SIG-M5 (cell line): ENCODE measurements at places on chromosomes 12 and 14.

GRCh38 chr14:56494167-56494566 is 85.4 kb upstream of the TMEM260 start:
- DNase-seq: no peak

- DNase-seq: no peak
Measured at GRCh38 chr14:90671382-90672234, 144.6 kb downstream of the TTC7B start.

DNA sequence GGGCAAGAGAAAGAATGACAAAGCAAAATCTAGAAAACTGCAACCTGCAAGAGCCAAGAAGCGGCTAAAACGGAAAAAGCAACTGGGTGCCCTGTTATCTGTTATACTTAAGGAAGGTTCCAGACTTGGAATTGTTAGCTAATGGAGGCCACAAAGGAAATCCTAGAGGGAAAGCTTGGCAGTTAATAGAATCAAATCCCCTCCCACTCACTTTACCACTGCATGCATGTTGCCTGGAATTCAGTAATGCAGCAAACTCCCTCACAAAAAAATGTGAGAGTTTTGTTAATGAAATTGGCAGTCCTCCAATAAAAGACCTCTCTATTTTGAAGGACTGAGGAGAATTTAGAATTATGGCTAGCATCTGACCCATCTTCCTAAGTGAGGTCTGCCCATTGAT is 164.2 kb upstream of the SOX5 start:
- DNase-seq: no peak

DNA sequence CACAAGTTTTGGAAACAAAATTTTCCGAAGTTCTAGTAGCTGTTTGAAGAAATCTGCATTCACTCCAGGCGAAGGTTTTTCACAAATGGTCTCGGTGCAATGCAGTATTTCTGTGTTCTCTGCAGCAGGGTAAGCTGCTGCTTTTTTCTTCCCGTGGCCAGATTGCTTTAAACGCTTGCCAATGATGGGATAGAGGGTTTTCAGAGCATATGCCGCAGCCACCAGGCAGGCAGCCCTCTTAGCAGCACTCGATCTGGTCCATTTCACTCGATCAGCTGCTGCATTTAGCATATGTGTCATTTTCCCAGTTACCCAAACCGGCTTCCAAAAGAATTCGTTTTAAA is 315 bp downstream of the ABCD2 start:
- DNase-seq: no peak

GRCh38 chr14:101478096-101478495 is 83.2 kb upstream of the DIO3 start:
- no peak for DNase-seq

DNA sequence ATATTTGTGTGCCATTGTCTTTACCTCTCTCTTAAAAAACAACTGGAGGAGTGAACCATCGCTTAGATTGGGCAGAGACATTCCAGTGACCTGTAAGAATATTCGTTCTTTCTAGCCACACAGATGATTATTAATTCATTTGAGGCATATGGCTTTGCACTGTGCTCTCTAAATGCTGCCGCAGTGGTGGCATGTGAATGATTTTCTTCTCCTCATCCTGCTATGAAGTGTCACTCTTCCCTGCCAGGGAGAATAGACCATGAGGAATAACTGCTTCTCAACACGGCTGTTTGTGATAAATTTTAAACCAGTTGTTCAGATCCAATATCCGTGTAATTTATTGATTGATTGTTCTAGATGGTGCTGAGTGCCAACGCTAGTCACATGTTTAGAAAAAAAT is 225.3 kb downstream of the CNTN1 start:
- no peak for DNase-seq

DNA sequence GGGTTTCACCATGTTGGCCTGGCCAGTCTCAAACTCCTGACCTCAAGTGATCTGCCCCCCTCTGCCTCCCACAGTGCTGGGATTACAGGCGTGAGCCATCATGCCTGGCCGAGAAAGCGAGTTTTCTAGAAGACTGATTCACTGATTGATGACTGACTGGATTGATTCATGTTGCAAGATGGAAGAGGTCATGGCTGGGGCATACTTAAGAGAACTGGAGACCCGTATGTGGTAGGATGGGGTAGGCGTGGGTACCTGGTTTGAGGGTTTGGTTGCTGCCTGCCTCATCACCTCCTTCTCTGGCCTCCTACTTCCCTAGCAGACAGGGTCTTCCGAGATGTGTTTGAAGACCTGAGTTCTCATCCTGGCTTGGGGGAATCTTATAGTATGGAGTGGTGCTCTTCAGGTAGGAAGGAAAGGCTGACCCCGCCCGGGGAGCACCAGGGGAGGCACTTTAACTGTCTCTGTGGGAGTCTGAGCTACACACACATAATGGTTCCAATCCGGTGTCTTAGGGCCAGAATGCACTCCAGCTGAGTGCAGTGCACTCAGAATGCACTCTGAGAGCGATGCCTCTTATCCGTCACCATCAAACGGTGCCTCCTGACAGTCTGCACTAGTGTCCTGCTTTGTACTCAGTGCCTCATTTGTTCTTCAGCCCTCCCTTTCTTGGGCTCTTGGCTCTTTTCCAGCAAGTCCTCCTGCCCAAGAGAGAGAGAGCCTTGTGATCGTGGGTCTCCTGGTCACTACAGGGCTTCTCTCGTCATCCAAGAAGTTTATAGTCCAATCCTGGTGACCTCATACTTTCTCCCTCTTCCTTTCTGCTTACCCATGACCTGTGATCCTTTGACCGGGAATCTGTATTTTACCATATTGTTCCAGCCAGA is 19.7 kb downstream of the PLEKHG3 start:
- no peak for DNase-seq

DNA sequence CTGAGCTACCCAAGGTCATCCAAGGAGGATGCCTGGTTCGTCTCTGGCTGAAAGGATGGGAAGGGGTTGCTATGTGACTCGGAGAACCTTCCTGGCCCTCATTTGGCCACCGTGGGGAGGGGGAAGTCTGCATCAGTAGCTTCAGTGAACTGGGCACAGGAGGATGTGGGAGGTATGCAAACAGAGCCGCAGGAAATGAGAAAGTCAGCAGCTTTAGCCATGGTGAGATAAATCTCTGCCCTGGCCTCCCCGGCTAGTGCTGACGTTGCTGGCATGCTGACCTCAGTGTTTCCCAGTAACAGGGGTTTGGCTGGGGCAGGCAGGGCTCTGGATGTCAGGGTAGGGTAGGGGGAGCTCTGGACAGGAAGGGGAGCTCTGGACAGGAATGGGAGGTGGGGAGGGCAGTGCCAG is 2.3 kb upstream of the CEBPE start:
- no peak for DNase-seq

DNA sequence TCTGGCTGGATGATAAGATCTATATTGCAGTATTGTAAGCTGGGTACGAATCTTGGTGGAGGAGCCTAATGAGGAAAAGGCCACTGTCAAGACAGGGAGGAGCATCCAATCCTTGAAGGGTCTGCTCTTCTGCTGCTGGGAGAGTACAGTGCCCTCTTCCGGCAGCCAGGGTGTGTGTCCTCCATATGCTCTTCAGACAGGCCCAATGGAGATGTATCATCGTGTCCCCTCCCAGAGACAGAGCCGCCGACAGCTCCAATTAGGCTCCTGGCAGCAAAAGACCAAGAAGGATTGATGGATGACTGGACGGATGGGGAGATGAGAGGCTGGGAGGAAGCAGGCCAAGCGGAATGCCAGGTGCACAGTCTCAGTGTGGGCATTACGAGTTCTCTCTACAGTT is 51.6 kb upstream of the PIWIL1 start:
- DNase-seq: no peak
